ENCODE measurements at places on chromosomes 12 and 14.

GRCh38 chr12:64039281-64039871, 182.7 kb downstream of the KICS2 start:
- DNase-seq, result no peak

- no peak for DNase-seq
Measured at GRCh38 chr12:43308776-43309175, 243.2 kb downstream of the ADAMTS20 start.

GRCh38 chr14:35222324-35222723, 69.9 kb upstream of the PSMA6 start:
- DNase-seq, result no peak

DNA sequence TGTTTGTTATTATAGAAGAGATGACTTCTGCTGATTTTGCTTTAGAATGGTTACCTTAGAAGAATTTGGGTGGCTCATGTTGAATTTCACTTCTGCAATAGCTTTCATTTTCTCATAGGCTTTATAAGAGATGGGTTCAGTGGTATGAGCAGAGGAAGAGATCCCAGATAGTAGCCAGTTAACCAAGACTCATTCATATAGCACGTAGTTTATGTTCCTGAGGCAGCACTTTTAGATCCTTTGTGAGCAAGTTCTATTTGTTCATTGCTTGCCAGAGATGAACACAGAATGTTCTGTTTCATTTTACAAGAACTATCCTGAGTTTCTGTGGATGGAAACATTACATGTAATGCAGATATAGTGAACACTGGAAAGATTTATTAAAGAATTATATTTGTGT, 32.2 kb downstream of the RAB21 start:
- DNase-seq, result no peak

DNA sequence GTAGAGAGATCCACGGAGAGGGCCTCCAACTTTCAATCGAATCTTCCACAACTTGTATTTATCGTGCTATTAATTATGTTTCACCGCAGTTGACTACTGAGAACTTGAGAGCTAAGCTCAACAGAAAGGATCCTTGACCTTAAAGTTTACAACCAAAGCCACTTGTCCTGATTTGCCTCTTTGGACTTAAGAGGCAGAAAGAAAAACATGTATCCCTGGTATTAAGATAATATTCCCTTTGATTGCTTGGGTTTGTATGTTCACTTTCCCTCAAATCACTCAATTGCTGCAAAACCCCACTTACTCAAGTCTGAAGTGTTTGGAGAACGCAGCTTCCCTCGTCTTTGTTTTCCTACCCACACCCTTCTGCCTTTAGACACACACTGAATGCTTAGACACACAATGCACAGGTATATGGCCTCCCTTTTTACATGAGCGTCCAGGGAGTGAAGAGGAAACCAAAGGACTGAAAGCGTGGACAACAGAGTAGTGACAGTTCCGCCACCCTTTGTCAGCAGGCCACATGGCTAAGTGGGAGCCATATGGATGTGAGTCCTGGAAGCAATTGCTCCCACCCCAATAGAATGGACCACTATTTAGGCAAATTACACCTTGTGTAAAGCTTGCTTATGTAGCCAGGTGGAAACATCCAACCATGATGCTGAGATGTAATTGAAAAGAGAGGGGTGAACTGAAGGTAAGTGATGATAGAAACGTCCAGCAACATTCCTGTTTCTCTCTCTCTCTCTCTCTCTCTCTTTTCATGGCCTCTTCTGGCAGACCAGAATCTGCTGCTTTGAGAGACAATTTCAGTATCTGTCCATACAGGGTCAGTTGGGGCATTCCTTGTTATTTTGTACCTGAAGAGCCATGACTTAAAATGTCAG, 1.4 kb upstream of the PKP2 start:
- no peak for DNase-seq

DNA sequence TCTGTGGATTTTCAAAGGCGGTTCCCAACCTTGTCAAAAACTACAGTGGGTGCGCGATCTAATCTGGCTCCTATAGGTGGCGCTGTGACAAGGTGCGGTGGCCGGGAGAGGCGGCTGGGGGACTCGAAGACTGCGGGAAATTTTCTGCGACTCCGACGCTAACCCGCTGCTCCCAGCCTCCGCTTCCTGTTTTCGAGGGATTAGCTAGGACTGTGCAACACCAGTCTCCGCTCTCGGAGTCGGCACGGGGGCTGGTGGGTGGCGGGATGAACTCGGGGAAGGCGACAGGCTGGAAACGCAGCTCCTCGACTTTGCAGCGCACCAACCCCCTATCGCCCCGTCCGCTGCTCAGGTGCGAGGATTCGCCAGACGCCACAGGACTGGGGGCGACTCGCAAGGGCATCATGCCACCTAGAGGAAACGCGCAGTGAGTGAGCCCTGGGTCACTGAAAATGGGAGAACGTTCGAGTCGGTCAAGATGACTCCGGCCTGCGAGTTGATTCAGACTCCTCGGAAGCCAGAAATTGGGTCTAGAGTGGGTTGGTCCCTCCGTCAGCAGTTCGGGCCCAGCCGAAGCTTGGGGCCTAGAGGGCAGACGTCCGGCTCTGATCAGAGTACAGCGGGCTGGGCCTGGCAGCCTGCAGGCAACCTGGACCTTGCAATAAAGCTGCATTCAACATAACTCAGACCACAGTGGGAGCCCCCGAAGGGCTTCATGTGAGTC, 5.5 kb upstream of the PAX9 start:
- peak; percentile 58 for DNase-seq

DNA sequence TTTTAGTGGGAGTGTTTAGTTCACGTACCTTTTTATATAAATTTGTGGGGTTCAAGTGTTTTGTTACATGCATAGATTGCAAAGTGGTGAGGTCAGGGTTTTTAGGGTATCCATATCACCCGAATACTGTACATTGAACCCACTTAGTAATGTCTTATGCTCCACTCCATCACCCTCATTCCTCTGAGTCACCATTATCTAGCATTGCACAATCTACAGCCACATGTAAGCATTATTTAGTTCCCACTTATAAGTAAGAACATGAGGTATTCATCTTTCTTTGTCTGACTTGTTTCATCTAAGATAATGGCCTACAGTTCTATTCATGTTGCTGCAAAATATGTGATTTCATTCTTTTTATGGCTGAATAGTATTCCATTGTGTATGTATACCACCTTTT, 583.7 kb upstream of the LRFN5 start:
- no peak for DNase-seq

DNA sequence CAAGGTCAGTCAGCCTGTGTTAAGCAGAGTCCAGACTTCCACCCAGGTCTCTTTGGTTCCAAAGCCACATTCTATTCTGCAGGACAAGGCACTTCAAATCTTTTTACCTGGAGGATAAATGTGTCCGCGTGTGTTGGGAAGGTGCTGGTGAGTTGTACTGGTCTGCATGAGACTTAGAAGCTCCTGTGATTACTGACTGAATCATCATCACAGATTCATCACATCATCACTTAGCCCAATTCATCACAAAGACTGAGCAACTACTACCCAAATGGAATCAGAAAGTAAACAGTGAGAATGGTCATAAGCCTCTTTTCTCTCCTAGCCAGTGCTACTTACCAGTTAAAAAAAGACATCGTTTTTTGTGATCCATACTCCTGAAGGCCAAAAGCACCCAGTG, 5.3 kb downstream of the SLC15A5 start:
- no peak for DNase-seq

- no peak for DNase-seq
Measured at GRCh38 chr14:47103771-47104170, 452.2 kb upstream of the RPL10L start.

DNA sequence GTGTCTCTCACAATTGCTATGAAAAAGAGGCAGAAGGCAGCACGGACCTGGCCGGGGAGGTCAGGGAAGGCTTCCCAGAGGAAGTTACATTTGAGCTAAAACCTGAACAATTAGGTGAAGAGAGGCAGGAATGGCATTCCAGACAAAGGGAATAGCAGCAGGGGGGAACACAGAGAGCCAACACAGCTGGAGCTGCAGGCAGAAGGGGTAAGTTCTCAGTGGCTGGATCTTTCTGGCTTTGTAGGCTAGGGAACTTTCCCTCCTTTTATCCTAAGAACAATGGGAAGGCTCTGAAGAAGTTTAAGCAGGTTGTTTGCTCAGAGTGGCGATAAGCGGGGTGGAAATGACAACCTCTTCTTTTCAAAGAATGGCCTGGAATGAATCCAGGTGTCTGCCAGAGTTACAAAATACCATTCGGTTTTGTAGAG, 100.0 kb downstream of the PRIMA1 start:
- no peak for DNase-seq

DNA sequence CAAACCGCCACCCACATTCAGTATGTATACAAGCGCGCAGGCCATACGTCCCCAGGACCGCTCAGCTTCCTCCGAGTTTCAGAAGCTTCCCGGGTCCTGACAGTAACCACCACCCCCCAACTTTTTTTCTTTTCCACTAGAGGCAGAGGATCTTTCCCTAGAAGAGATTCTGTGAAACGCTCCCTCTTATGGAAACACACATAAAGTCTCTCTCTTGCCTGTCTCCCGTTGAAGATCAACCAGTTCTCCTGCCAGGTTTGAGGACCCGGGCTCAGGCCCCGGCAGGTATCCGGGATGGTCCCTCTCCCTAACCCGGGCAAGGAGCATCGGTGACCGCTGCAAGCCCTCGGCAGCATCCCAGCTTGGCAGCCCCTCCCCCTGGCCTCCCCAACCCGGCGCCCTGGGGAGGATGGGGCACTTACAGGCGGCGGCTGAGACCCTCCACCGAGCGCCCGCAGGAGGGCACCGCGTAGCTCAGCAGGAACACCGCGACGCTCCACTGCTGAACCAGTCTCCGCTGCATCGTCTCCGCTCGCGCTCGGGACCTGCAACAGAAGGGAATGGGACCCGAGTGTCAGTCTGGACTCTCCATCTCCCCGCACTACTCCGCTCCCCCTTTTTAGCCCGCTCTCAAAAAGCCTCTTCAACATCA, 3.4 kb downstream of the PTHLH start:
- DNase-seq, result no peak

- DNase-seq, result no peak
Measured at GRCh38 chr12:109239179-109239578, 69.9 kb downstream of the FOXN4 start.

GRCh38 chr12:120481022-120481767, 11.6 kb upstream of the SRSF9 start:
- no peak for DNase-seq
